ENCODE measurements at places on chromosomes 2 and 18.

- no peak for DNase-seq
Observed at GRCh38 chr2:25207078-25207545, 38.7 kb upstream of the POMC start.

GRCh38 chr2:150370561-150370960 lies 116.9 kb downstream of the RND3 start:
- DNase-seq, result no peak

DNA sequence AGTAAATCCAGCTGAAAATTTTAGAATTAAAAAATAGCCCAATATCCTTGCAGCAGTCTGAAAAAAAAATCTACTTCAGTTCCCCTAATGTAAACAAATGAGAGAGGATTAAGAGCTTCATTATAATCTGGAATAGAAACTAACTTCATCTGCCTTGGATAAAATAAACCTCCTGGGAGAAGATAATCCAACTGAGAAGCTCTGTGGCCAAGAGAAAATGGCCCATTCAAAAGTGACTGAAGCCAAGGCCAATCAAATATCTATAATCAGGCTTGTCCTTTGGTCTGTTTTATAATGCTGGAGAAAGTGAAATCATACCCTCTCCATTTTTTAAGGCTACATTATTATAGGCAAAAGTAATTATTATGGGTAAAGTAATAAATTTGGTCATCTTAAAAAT lies 110.0 kb downstream of the NEB start:
- DNase-seq, result no peak

DNA sequence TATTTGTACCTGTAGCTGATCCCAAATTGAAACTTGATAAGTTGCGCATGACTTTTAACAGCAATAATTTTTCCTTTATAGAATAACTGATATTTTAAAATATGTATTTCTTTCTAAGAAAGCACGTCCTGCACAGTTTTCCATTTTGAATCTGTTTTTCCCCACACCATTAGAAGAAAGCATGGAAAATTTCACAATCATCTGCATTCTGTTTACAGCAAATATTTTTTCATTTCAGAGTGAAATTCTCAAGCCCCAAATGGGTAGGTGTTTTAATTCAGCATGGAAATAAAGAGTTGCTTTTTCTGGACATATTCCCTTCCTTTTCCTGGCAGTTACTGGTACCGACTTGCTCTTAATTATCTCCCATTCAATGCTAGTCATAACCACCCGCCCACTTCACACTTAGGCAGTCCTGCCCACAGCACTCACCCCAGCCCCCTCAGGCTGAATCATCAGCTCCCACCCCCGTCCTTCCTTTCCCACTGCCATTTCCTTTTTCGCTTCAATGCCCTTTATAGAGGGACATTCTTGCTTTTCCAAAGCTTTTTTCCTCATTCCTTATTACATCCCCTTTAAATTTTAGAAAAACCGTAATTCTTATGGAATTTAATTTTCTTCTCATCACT lies 89.2 kb upstream of the GLS start:
- no peak for DNase-seq

- no peak for DNase-seq
Observed at GRCh38 chr2:130371723-130372054, 15.8 kb downstream of the PTPN18 start.

DNA sequence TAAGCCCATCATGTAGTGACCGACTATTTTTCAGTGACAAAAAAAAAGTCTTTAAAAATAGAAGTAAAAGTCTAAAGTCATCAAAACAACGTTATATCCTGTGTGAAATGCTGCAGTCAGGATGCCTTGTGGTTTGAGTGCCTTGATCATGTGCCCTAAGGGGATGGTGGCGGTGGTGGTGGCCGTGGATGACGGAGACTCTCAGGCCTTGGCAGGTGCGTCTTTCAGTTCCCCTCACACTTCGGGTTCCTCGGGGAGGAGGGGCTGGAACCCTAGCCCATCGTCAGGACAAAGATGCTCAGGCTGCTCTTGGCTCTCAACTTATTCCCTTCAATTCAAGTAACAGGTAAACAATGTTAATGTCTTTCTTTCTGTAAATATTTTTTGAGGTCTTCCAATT lies at the start of gene CD28:
Gene CD28 (plus strand): TSS at position 237 of the 400 bp plus-strand sequence. CDS start 58 bp downstream, at position 295.
- DNase-seq, result peak; percentile 78

DNA sequence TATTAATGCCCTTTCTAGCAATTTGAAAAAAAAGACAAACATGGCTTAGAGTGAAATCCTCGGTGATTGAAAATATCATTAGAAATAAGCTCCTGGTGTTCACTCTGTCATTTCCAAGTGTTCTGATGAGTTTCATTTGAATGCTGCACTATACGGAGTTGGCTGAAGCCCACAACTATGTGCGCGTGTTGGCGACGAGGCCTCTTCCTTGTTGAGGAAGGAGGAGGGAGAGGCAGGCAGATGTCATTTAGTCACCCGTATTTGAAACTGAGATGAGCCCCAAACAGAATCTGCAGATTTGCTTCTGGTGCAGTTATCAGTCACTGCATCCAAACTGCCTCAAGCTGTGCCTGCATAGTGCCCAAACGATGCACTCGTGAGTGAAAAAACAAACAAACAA lies 23.5 kb upstream of the SKOR2 start:
- no peak for DNase-seq

DNA sequence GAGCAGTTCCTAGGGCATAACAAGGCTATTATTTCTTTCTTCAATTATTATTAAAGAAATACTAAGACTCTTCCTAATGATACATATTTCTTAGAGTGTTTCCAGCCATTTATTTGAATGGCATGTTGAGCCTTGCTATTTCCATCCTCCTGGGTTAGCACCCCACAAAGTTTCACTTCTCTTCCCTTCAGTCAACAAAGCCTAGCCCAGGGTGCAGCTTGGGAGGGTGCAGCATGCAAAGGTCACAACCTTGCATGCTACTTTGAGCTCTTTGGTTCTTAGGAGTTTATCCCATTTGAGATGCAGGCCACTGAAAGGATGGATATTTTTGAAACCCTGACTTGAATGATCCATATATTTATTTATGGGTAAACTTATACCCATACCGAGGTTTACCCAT lies 454.4 kb upstream of the MEIS1 start:
- DNase-seq, result no peak

DNA sequence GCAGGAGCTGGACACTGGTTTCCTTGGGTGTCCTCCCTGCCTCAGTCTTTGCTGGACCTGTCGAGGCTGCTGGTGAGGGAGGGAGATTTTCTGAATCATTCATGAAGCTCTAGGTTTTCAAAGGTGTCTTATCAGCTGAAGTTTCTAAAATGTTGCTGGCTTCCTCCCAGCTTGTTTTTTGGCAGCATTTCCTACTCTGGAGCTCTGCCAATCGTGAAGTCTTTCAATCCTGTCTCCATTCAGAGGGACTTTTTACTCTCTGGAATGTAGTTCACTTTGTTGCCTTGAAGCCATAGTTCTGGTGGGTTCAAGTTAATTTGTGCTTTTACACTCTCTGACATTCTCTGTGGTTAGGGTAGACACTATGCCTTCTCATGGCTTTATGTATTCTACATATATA lies 23.9 kb downstream of the SNTG2 start:
- DNase-seq, result no peak

DNA sequence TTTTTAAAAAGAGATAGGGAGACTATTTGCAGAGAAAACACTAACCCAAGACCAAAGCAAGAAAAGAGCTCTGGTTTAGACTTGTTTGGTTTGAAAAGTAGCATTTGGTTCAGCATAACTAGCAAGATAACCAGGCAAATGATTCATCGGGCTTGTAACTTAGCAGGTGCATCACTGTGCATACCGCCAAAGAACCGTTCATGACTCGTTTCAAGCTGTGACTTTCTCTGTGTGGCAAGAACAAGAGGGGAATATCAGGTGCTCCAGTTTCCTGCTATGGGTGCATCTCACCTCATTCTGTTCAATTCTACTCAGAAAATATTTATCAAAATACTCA lies 244.9 kb downstream of the ETAA1 start:
- DNase-seq, result no peak

GRCh38 chr2:239014458-239015217 lies 166.8 kb downstream of the TWIST2 start:
- no peak for DNase-seq
